ENCODE measurements at places on chromosomes 16 and 17.

DNA sequence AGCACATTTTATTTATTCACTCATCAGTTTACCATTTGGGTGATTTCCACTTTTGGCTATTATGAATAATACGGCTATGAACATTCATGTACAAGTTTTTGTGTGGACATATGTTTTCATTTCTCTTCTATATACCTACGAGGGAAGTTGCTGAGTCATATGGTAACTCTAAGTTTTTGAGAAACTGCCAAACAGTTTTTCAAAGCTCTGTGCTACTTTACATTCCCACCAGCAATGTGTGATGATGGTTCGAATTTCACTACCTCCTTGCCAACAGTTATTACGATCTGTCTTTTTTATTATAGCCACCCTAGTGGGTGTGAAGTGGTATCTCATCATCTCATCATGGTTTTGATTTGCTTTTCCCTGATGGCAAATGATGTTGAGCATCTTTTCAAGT lies 63.7 kb upstream of the MRTFB start:
- peak; percentile 77 for DNase-seq

- DNase-seq = no peak
Observed at GRCh38 chr17:37598145-37598544, 11.1 kb downstream of the SYNRG start.

- DNase-seq = no peak
Observed at GRCh38 chr16:11609474-11610120, 22.9 kb upstream of the LITAF start.

DNA sequence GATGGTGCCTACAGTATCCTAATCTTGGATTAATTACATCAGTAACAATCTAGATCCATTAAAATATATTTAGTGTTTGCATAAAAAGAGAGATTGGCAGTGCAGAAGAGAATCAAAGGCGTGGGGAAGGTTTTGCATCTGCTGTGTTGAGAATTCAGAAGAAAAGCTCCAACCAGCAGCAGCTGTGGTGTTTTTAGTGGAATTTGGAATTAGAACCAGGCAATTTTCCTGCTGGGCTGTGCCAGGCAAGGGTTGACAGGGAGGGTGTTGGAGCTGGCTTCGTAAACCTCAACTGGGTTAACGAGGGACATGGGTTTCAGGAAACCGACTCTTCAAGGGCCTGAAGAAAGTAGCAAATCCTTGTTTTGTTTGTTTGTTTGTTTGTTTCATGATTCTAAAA lies 107.8 kb upstream of the WSCD1 start:
- no peak for DNase-seq

DNA sequence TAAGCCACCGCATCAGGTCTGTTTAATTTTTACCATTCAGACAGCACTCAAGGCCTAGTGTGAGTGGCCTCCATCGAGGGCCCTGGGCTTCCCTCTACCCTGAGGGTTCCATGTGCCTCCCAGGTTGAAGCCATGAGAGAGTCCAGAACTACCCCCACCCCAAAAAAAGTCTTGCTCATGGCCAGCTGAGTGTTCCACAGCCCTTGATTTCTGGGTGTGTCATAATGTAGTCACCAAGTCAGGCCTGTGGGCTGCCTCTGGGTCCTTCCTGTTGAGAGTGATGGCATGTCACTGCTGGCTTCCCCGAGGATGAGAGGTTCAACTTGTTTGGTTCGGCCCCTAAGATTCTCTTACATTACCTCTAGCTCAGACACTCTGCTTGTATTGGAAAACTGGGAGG lies 100.6 kb downstream of the PITPNC1 start:
- no peak for DNase-seq

- DNase-seq = no peak
Observed at GRCh38 chr17:29659155-29659554, 36.4 kb upstream of the CORO6 start.

DNA sequence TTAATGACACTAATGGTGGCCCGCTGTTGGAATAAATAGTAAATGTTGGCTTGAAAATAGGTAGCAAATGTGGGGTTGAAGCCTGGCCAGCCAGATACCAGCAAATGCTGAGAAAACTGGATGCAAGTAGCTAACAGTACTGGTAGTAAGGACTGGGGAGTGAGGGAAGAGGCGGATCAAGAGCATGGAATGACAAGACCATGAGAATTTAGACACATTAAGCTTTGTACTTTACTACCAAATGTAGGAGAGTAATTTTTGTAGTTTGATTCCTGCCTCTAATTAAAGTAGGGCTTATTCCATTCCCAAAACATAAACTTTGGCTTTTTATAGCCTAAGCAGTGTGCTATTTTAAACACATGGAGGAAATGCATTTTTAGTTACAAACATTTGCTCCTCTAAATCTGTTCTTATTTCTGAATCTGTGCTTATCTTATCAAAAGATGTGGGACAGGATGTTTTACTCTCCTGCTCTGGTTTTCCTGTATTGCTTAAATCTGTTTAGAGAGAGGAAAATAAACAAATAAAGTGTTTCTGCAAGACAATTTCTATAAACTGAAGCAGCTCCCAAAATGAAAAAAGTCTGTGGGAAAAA lies 44.1 kb downstream of the CFDP1 start:
- no peak for DNase-seq

GRCh38 chr17:5437721-5438317 lies 1.1 kb downstream of the C1QBP start:
- DNase-seq = no peak

GRCh38 chr17:19541445-19541844 lies 7.8 kb downstream of the SLC47A1 start:
- DNase-seq = no peak

- DNase-seq = no peak
Observed at GRCh38 chr16:68658341-68658973, 13.3 kb downstream of the CDH3 start.

- no peak for DNase-seq
Observed at GRCh38 chr16:56987692-56988091, 1.7 kb upstream of the NLRC5 start.

GRCh38 chr16:30535106-30535776 lies 583 bp upstream of the ZNF747 start:
- DNase-seq = peak; percentile 46

DNA sequence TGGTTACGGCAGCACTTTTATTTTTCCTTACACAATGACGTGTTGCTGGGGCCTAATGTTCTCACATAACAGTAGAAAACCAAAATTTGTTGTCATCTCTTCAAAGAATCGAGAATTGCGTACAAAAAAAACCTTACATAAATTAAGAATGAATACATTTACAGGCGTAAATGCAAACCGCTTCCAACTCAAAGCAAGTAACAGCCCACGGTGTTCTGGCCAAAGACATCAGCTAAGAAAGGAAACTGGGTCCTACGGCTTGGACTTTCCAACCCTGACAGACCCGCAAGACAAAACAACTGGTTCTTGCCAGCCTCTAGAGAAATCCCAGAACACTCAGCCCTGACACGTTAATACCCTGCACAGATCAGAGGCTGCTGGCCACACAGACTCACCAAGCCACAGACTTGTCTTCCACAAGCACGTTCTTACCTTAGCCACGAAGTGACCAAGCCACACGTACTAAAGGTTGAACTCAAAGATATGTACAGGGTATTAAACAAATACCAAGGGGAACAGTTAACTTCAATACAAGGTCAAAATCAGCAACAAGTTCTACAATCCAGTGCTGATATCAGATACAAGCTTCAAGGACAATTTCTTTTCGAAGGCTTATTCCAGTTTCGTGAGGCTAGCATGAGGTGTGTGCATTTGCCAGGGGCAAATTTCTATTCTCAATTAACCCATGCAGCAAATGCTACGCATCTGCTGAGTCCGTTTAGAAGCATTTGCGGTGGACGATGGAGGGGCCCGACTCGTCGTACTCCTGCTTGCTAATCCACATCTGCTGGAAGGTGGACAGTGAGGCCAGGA lies 2.4 kb downstream of the ACTG1 start:
- no peak for DNase-seq

GRCh38 chr17:34363183-34363661 lies at the start of gene CCL1:
Gene CCL1, minus strand, starts transcription at chr17:34363233. Its CDS starts 72 bp downstream, at chr17:34363161.
- no peak for DNase-seq

DNA sequence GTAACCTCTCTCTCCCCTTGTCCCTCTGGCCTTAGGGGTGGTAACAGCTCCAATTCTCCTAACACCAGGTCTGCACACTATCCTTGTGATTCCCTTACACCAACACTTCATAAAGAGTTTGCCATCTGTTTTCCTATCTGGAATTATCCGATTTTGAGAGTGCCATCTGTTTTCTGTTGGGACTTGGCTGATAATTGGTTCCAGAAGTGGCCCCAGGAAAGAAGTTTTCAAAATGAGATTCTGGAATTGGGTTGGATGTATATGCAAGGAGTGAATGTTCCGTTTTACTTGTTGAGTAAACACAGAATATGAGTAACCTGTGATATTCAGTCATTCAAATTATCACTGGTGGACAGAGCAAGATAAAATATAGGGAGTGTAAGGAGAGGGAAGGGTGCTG lies 134.1 kb upstream of the HS3ST3A1 start:
- no peak for DNase-seq

DNA sequence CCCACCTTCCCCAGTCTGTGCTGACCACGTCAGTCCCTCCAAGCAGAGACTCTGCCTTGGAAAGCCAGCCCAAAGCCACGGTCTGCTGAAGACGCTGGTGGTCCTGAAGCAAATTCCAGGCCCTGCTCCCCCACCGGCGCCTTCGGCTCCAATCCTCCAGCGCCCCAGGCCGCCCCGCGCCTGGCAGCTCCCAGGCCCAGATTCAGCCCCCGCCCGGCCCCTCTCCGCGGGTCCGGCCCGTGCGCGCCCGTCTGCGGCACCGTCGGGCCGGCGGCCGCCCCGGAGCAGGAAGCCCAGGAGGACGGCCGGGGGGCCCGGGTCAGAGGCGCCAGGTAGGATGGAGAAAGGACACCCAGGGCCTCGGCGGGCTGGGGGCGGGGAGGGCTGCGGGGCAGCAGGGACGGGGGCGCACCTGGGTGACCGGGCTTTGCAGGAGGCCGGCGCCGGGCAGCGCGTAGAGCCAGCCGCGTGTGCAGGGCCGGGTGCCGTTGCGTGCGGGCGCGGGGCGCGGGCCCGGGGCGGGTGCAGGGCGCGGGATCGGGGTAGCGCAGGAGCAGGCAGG lies 594 bp upstream of the SLC22A31 start:
- no peak for DNase-seq

DNA sequence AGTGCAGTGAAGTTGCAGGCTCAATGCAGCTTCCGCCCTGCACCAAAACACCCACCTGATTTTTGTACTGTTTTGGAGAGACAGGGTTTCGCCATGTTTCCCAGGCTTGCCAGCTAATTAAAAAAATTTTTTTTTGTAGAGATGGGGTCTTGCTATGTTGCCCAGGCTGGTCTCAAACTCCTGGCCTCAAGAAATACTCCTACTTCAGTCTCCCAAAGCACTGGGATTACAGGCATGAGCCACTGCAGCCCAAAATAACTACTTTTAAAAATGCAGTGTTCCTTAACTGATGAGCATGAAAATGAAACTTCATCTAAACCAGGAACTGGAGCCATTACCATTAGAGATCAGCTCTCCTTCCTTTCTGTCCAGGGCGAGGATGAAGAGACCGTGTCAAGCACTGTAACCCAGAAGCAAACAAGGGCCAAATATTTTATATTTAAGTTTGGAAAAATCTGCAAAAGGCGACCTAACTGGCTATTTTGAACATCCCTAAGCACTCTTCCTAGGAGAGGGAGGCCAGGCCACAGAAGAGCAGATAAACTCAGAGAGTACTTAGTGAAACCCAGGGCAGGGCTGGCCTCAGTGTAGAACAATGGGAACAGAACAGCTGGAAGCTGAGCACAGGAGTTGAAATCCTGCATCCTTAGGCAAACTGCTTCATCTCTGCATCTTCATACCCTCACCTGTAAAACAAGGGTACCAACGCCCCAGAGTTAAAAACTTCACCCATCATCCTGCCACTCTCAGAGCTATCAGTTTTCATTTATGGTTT lies 24.0 kb downstream of the CREBBP start:
- no peak for DNase-seq

GRCh38 chr17:47778184-47778635 lies 43.4 kb downstream of the OSBPL7 start:
- no peak for DNase-seq

DNA sequence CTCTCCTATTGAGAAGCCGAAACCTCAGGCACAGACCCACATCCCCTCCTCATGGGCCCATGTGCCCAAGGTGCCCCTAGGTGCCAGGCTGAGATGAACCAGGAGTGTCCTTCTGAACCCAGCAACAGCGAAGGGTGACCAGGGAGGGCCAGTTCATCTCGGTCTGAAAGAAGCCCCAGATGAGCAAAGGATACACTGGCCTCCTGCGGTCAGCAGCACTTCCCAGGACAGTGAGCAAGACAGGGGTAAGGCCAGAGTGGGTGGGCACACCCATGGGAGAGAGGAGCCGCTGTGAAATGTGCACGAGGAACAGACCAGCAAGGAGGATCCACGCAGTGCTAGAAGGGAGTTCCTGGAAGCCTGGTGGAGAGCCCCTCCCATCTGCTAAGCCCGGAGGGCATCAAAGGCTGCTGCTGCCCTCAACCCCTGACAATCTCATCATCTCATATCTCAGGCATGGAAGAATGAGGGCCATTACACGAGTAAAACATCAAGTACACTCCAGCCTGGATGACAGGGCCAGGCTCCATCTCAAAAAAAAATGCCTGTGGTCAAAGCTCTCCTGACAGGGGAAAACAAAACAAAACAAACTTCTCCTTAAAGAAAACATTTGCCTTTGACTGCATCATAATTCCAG lies 3.3 kb upstream of the HBZ start:
- no peak for DNase-seq

- peak; percentile 12 for DNase-seq
Observed at GRCh38 chr16:52191531-52192134, 355.3 kb downstream of the TOX3 start.

DNA sequence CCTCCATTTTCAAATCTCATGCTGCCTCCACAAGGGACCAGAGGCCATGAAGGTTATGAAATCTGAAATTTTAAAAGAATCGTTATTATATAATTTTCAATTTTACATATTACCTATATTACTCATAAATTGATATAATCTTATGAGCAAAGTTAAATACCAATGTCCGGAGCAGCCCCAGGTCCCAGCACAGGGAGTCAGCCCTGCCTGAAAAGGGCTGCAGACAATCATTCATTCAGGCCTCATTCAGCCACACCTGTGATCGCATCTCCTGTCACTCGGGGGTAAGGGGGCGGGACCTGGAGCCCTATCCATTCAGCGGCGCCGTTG lies 172.5 kb downstream of the AHSP start:
- no peak for DNase-seq
